ENCODE measurements at places on chromosomes 11 and 22. TPM values are rescaled to one million over a fixed set of nuclear protein-coding genes. Genes with fewer than 3 reads are reported as not detected.

SLC17A6 gene
- not detected for polyA plus RNA-seq

HTR3A gene
- polyA plus RNA-seq: 0.24 TPM

TMPRSS5 gene
- polyA plus RNA-seq: 0.99 TPM

SMTNL1 gene
- 246 TPM for polyA plus RNA-seq

RRP8 gene
- 22.0 TPM for polyA plus RNA-seq

SOX6 gene
- 22.8 TPM for polyA plus RNA-seq

NPTXR gene
- 4.9 TPM for polyA plus RNA-seq

APLNR gene
- 86.9 TPM for polyA plus RNA-seq

SPDYC gene
- not detected for polyA plus RNA-seq

TYR gene
- polyA plus RNA-seq: not detected

DNA sequence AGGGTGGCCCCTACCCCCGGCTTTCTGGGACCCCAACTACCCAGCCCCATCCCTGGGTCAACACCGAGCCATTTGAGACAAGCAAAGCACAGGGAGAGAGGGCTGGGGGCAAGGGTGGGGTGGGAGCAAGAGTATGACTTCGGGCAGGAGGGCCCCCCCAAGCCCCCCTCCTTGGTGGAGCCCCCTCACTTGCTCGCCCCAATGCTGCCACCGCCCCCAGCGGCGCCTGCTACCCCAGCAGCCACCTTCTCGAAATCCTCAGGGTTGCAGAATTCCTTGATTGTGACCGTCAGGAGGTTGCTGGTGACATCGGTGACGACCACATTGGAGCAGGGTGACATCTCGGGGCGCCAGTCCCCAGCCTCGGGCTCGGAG lies 6.0 kb downstream of the CBX6 start:
- DNase-seq: no peak

GRCh38 chr11:118311518-118311917 lies 7.0 kb downstream of the CD3E start:
- no peak for DNase-seq

DNA sequence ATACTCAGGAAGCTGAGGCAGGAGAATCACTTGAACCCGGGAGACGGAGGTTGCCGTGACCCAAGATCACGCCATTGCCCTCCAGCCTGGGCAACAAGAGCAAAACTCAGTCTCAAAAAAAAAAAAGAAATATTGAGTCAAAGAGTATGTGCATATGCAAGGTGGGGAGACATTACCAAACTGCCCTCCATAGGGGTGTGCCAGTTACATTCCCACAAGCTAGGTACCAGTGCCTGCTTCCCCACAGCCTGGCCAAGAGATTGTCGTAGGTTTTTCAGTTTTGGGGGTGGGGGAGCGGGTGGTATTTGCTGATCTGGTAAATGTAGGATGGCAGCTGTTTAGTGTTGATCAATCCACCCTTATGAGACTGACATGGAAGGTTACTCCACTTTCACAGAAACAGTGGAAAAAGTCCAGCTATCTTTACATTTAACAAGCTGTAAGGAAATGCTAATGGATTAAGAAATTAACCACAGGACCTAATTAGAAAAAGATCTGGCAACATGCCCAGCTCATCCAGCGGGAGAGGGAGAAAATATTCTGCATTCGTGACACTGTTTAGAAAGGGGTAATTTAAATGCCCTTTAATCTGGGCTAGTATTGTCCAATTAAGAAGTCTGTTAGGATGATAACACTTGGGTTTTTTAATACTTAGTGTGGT lies 89.4 kb downstream of the PACS1 start:
- no peak for DNase-seq

- DNase-seq: no peak
Measured at GRCh38 chr11:21564095-21564494, 628.8 kb upstream of the ANO5 start.

GRCh38 chr11:117663414-117663813 lies 133.6 kb downstream of the DSCAML1 start:
- DNase-seq: no peak

- DNase-seq: no peak
Measured at GRCh38 chr22:33889748-33890147, 30.5 kb downstream of the LARGE1 start.

DNA sequence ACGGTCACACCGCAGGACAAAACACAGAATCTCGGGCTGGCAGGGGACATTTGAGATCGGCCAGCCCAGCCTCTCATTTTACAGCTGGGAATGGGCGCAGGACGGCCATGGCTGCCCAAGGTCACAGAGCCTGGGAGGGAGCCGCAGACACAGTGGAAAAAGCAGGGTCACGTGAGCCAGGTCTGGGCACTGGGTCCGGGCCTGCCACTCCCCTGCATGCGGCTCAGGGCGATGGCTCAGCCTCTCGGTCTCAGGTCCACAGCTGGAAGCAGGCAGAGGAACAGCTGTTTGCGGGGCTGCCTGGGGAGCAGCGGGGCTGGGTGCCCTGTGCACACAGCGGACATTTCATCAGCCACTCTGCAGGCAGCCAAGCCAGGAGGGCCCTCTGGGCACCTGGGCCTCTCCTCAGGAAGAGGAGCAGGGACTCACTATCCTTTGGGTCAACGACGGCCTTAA lies 10.4 kb upstream of the PPARA start:
- no peak for DNase-seq

DNA sequence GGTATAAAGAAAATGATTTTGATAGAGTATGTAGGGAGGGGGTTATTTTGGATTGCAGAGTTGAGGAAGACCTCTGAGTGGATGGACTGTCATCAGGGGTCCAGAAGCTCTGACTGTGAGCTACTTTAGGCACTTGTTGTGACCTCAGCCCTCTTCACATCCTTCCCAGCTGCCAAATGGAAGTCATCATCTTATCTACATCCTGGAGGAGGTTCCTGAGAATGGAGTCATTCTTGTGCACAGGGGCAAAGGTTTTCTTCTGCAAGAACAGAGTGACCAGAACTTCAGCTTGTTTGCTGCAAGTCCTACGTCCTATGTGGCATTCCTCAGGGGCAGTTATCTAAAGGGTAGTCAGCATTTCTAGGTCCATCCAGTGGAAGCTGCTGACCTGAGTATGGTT lies 393.8 kb downstream of the AASDHPPT start:
- no peak for DNase-seq

DNA sequence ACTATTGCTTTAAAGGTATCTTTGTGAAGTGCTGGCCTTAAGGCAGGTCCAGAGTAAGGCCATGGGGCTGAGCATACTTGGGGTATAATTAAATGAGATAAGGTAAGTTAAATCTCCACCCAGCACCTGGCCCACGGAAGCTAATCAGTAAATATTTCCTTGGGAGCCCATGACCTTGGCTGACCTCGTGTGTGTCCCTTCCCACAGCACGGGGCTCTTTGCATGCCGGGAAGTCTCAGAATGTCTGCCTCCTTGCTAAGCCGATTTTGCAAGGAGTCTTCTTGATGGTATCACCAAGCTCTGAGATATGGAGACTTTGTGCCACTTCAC lies 46.5 kb downstream of the ADM start:
- DNase-seq: no peak

GRCh38 chr22:40743768-40744167 lies 64.5 kb downstream of the MCHR1 start:
- no peak for DNase-seq

DNA sequence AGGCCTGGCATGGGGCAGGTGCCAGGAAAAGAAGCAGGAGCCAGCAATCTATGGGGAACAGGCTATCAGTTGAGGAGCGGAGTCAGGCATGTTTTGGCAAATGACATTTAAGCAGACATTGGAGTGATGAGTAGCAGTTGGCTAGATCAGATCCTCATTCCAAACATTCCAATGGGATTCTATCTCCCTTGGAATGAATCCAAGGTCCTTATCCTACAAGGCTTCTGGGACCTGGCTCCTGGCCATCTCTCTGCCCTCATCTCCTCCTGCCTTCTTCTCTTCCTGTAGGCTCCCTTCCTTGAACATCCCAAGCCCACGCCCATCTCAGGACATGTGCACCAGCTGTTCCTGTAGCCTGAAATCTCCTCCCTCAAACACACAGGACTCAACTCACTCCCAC lies 1074.5 kb downstream of the TBC1D22A start:
- DNase-seq: no peak

DNA sequence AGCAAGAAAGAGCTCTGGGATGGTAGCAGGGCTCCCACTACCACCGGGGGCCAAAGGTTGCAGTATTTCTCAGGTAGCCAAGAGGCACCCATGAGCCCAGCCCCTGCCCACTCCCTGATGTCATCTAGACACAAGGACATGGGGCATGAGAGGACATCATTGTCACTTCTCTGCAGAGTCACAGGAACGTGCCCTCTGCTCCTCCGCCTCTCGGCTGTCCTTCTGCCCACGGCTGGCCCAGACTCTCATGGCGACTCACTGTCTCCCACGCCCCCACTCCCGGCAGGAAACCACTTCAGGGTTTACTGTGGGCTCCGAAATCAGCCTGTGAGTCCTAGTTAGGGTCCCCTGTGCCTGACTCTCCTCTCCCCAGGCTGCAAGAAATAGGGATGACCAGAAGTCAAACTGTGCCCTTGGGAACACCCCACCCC lies 1.8 kb upstream of the GAL start:
- DNase-seq: no peak

DNA sequence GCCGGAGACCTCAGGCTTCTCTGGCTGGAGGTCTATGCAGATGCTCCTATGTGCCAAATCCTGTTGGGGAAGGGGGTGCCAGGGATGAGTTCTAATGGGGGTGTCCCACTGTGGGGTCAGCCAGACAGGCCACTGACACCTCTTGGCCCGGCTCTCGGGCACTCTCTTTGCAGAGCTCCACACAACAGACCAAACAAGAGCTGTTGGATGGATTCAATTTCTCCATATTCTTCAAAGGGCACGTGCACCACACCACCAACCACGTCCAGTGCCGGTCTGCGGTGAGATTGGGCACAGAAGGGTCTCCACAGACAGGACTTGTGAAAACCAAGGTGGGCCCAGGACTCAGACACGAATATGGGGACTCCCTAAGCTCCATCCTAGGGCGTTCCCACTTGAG lies 2.2 kb upstream of the RGL4 start:
- DNase-seq: no peak

DNA sequence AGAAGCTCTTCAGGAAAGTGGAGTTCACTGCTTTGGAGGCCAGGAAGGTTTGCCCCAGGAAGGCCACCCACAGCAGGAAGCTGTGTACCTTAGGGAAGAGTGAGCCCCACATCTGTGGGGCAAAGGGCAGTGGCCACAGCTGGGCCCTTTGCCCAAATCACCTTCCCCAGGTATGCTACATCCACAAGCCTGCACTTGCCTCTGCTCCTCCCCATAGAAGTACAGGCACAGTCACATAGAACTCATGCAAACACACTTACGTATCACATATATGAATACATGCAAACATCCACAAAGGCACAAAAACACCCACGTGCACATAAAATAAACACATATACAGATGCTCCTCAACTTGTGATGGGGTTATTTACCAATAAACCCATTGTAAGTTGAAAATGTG lies 2.1 kb downstream of the TRIM29 start:
- DNase-seq: no peak

DNA sequence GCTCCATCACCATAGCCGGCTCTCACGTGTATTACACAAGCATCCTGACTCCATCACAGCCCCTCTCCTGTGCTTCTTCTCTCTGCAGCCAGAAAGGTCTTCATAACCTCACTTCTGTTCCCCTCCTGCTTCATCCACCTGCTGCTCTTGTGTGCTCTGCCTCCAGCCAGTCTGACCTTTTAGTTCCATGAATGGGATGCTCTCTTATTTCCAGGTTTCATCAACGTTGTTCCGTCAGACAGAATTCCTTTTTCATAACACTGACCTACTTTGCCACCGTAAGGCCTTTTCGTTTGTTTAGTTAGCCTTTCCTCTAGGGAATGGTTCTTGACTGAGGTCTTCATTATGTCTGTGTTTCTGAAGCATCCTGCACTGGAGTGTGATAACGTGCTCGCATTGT lies 18.8 kb downstream of the GRAMD1B start:
- DNase-seq: no peak

DNA sequence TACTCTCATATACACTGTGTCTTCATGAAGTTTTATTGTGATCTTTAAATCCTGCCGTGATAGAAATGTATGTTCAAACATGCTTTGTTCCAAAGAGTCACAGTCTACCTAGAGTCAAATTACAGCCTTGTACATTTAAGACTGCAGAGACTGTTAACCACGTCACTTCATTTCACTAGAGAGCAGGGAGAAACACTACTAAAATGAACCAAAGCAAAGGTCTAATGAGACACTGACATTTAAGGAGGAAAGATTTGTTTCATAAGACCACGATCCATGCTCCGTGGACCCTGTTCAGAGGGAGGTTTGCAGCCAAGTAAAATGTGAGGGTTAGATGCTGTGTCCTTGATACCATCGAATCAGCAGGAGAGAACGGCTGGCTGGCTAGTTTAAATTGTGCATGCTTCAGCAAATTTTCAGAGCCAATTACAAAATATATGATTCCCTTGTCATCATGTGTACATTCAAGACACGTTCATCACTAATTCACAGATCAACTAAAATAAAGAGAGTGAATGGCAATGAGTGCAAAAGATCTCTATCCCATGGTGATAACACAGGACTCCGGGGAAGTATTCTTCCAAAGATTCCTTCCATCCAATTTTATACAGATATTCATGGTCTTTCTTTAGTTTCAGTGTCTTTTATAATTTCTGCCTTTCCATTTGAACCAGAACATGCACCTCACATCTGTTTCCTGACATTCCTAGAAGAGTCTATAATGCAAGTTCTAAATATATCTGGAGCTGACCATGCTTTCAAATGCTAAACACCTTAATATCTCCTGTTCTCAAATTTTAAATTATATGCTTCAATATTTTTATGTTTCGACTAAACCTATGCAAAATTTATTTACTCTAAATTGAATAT lies 960.9 kb upstream of the FAT3 start:
- DNase-seq: no peak

DNA sequence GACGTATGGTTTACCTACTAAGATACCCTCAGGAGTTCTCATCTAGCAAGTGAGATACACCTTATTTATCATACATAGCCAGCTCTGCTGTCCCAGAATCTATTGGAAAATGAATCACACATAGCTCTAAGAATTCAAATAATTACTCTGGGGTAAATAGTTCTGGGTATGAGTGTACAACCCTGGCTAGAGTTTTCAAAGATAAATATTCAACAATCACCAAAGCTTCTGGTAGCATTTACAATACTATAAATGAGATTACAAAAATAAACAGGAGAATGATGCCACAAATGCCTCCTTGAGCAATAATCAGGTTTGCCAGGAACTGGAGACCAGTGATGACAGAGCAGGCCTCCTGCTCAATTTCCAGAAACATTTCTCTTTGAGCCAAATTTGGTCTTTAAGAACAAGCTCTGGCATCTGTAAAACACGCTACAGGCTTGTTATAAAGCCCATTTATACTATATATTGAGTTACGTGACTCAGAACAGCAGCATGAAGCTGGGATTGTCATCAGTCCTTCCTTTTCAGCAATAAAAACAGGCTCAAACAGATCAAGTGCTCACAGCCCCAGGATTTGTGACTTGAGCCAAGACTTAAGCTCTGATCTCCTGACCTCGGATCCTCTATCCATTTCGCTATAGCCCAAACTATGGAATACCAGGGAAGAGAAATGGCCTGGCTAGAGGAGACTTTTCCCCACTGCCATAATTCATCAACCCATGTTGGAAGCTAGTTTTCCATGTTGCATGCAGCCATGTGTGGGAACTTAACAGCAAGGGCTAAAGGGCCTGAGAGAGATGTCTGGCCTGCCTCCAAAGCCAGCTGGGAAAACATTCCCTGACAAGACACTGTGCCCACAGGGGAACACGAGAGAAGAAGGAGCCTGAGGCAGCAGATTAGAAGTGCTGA lies 19.7 kb downstream of the RAB30 start:
- no peak for DNase-seq

GRCh38 chr11:406796-407650 lies 7.8 kb downstream of the SIGIRR start:
- DNase-seq: no peak

Measured in forelimb muscle (tissue), 1 donor.